SIG-M5 (cell line): ENCODE measurements at places on chromosomes 2 and 18.

DNA sequence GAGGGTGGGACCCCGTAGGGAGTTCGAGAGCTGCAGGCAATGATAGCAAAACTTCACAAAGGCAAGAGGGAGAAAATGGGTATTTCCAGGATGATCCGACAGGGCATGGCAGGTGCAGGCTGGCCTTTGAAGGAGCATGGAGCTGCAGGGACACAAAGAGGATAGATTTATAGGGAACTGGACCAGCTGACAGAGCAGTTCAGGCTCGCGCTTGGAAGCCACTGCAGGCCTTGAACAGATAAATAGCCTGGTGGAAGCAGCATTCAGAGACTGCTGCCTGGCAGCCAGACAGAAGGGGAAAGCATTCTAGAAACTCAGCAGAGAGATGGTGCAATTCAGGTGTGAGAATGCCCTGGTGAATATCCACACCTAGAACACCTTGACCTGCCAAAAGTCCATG, 29.3 kb upstream of the CREG2 start:
- DNase-seq = no peak

GRCh38 chr2:236613612-236614011, 44.0 kb downstream of the ACKR3 start:
- DNase-seq = no peak

DNA sequence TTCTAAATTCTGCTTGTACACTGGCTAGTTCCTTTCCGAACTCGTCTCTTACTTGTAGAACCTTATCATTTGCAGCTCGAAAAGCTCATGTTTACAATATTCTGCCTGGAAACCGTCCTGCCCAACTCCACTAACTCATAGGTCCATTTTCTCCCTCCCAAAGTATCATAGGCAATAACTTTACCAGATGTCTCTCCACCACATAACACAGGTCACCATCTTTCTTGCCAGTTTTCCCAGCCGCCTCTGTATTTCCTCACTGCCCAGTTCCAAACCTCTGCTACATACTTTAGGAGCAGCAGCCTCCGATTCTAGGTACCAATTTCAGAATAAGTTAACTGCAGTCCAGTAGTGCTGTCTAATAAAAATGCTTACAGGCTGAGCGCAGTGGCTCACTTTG, 259.5 kb downstream of the GLI2 start:
- no peak for DNase-seq

- DNase-seq = no peak
These were observed 58.0 kb downstream of the DDX1 start for GRCh38 chr2:15649561-15650255.

- no peak for DNase-seq
These were observed 156.8 kb downstream of the STK39 start for GRCh38 chr2:168090366-168091135.

GRCh38 chr2:121205321-121205942, 79.6 kb downstream of the TFCP2L1 start:
- no peak for DNase-seq

GRCh38 chr18:74219056-74219455, 70.7 kb downstream of the TIMM21 start:
- no peak for DNase-seq

DNA sequence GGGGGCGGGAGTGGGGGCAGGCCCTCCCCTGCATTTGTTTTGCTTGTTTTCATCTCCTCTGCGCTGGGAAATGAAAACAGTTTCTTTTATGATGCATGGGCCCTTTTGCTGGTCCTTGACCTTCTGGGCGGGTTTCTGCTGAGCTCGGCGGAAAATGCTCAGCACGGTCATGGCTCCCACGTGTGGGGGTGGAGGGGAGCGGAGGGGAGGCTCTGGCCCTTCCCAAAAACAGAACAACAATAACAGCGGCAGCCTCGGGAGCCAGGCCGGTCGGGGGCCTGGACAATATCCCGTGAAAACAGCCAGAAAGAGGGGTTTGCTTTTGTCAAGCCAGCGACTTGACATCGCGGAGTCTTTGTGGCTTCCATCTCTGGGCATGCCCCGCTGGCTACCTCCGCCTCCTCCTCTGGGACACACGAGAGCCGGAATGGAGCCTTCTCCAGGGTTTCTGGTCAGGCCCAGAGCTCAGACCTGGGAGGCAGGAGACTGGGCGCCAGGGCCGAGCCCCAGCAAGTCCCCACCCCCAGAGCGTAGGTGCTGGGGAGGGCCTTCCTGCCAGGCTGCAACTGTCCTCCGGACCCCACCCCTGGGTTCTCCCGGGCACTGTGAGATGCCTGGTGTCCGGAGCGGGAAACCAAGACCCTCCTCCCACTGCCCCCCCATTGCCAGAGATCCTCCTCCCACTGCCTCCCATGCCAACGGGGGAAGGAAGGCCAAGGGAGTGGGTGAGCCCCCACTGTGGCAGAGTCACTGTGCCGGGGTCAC, 35.9 kb upstream of the SNED1 start:
- DNase-seq = no peak

- no peak for DNase-seq
These were observed 5.5 kb upstream of the ID2 start for GRCh38 chr2:8676191-8676920.

DNA sequence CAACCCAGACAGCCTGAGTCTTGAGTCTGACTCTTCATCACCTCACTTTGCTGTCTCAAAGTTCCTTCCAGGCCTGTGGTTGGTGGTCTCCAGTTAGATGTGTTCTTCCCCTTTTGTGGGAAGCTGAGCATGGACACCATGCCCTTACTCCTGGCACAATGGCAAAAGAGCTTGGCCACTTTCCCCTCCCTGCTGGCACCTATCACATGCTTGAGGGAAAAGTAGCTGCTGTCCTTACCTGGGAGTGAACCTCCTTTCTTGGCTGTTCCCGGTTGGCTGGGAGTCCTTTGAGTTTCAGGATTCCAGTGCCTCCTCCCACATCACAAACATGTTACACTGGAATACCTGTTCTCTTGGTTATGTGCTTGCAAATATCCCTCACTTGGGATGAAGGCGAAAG, 97.8 kb downstream of the GATA6 start:
- no peak for DNase-seq

- DNase-seq = peak; percentile 35
These were observed 231.3 kb downstream of the ZRANB3 start for GRCh38 chr2:135299658-135300244.

DNA sequence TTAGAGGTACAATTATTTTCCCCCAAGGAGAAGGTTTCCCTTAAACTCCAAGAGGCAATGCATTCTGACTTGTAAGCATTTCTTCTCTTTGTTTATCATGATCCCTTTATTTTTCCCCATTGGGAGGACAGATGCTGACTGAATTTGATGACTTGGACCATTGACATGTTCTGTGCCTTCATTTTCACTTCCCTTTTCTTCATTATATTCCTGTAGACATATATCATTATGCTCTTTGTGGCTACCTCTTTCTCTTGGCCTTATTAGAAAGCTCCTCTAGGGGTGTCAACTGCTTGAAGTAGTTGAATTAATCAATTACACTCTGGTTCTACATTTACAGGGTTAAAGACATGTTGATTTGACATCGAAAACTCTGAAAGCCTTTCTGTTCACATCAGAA, 330.0 kb upstream of the DCC start:
- no peak for DNase-seq

GRCh38 chr18:1976484-1976883, 594.8 kb downstream of the METTL4 start:
- DNase-seq = no peak

DNA sequence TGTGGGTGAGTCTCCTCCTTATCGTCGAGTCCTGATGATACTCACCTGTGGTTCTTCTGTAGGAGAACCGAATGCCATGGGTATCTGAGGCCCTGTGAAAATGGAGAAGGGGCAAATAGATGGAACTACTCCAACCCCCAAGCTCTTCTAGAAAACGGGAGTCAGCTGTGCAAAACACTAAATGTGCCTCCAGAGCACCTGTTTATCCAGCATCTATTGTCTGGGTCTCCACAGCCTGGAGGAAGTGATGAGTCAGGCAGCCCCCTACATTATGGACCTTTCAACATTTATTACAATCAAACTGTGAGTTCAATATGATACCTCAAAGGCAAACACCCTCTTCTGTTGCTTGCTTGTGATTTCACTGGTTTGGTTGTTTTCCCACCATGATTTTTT, 9.8 kb upstream of the LRRFIP1 start:
- DNase-seq = no peak

GRCh38 chr2:9760069-9760901, 83.0 kb upstream of the TAF1B start:
- no peak for DNase-seq

- no peak for DNase-seq
These were observed 28.6 kb downstream of the RNF144A start for GRCh38 chr2:6945821-6946220.

DNA sequence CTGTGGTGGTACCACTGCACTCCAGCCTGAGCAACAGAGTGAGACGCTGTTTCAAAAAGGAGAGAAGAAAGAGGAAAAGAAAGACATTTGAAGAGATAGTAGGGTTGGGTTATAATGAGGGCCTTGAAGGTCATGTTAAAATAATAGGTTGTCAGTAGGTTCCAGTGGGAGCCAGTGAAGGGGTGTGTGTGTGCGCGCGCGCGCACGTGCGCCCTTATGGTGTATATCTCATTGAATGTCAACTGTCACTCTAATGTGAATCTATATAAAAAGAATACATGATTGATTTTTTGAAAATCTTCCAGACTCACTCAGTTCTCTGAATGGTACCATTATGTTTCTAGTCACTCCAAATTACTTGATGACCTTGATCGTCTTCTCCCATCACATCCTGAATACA, 9.1 kb downstream of the ZCCHC2 start:
- no peak for DNase-seq

- DNase-seq = no peak
These were observed 1.6 kb downstream of the KLHL29 start for GRCh38 chr2:23386339-23387220.

- DNase-seq = no peak
These were observed 143.4 kb upstream of the SMAD7 start for GRCh38 chr18:49094136-49094535.

DNA sequence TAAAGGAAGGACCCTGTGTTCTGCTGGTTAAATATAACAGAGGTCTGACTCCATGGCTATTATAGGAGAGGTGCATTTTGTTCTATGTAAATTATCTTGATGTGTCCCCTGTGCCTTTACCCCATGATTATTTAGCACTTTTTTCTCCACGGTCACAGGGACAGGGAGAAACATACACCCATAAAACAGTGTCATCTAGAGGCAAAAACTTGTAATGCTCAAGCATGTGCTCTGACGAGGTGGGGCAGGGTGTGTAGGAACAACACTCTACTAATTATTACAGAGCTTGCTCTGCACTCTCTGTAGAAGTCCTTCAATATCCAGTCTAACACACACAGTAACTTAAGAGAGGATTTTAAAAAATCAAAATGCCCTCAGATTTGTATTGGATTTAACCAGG, 187.9 kb downstream of the NEDD4L start:
- DNase-seq = no peak
